ENCODE measurements at places on chromosomes 13 and 19. TPM values are rescaled to one million over a fixed set of nuclear protein-coding genes. Genes with fewer than 3 reads are reported as not detected.

PRRG2 gene
- not detected for total RNA-seq

ATP4A gene
- total RNA-seq: not detected

NCCRP1 gene
- total RNA-seq: not detected

ZNF229 gene
- total RNA-seq: not detected

NTF4 gene
- not detected for total RNA-seq

ARL11 gene
- not detected for total RNA-seq

MUC16 gene
- not detected for total RNA-seq

RASIP1 gene
- total RNA-seq: not detected

PABPC3 gene
- total RNA-seq: 4.9 TPM

ZNF558 gene
- total RNA-seq: 30.4 TPM

PSG11 gene
- total RNA-seq: not detected

CHAMP1 gene
- 20.2 TPM for total RNA-seq

ADGRL1 gene
- 9.7 TPM for total RNA-seq

IQCN gene
- 0.05 TPM for total RNA-seq

ZNF615 gene
- 8.4 TPM for total RNA-seq

TNFRSF19 gene
- 0.27 TPM for total RNA-seq

ESD gene
- total RNA-seq: 225 TPM

SGCG gene
- 15.4 TPM for total RNA-seq

C2CD4C gene
- not detected for total RNA-seq

PSG7 gene
- total RNA-seq: not detected

SPACA6 gene
- 8.2 TPM for total RNA-seq

ZBTB32 gene
- not detected for total RNA-seq

PRR36 gene
- total RNA-seq: not detected

KLK3 gene
- not detected for total RNA-seq
